CD4-positive, alpha-beta T cell treated with Interferon alpha-2 for 1 hour (primary cell): ENCODE measurements at places on chromosomes 4 and X.

DNA sequence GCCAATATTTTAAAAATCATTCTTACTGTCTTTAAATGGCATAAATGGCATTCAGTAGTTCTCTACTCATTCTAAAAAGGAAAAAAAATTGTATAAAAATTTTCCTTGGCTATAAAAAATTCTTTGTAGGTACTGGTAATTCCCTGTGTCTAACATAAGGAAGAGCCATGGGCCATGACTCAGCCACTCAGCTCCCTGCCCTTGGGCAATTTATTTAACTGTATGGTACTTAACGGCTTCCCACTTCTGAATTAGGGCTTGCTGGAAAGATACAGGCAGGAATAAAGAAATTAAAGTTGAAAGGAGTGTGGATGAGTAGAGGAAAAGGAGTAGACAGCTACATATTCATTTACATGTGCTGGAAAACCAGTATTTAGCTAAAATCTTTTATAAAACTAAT, 30.6 kb downstream of the ABHD18 start:
- DNase-seq = no peak

- DNase-seq = peak; percentile 56
Observed at GRCh38 chr4:39045827-39046221, 13.6 kb upstream of the TMEM156 start.

GRCh38 chrX:108712886-108713285, 23.5 kb downstream of the IRS4 start:
- DNase-seq = no peak

DNA sequence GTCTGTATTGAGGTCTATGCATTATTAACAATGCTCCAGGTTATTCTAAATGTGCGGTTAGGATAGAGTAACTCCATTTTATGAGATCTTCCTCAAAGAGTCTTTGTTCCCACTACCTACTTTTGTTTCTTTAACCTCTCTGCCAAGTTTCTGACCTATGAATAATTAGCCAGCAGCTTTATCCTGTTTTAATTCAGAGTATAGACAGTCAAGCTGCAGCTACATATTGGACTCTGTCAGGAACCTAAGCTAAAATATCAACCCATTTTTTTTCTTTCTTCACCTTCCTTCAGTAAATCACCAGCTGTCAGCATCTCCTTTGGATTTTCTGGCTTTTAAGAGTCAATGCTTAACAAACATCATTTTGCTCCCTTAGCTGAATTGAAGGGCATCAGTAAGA, 72.3 kb downstream of the TMEM47 start:
- DNase-seq = no peak

DNA sequence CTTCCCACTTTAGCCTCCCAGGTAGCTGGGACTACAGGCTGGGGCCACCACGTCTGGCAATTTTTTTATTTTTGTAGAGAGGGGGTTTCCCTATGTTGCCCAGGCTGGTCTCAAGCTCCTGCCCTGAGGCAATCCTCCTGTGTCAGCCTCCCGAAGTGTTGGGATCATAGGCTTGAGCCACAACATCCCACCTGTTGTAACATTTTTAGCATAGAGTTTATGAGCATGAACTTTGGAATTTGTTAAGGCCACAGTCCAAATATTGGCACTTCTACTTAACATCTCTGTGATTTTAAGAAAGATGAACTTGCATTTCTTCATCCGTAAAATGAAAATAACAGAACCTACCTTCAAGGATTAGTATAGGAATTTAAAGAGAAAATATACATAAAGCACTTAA, 445.6 kb downstream of the IQCM start:
- DNase-seq = no peak

- no peak for DNase-seq
Observed at GRCh38 chrX:40265936-40266335, 168.2 kb upstream of the BCOR start.

GRCh38 chr4:17236686-17237085, 275.2 kb downstream of the QDPR start:
- no peak for DNase-seq

DNA sequence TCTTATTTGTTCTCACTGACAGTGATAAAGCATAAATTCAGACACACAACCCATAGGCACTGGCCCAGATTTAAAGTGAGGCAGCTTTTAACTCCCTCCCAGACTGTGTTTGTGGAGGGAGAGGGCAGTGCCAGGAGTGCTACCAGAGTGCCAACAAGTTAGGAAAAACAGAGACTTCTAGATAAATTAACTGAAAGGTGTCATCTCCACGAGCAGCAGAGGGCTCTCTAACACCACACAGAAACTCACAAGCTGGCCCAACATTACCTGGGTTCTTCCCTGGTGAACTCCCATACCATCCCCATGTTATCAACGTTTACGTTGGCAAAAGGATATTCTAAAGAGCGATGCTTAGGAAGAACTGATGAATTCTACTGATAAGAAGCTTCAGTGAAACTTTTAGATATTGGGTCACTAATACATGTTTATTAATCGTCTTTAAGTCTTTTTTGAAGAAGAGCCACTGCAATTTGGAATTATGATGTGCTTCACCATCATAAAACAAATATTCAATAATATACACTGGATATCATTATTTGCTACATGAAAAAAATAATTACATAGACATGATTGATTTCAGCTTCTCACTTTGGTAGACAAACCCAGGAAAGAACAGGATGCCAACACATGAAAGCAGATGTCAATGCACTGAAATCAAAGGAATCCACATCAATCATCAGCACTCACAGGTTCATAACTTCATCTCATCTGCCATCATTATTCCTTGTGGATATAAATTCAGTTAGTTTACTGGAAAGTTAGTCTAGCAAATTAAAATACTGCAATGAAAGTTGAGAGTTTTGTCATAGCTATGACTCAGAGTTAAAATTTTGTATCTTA, 121.2 kb upstream of the NAP1L5 start:
- peak; percentile 18 for DNase-seq

DNA sequence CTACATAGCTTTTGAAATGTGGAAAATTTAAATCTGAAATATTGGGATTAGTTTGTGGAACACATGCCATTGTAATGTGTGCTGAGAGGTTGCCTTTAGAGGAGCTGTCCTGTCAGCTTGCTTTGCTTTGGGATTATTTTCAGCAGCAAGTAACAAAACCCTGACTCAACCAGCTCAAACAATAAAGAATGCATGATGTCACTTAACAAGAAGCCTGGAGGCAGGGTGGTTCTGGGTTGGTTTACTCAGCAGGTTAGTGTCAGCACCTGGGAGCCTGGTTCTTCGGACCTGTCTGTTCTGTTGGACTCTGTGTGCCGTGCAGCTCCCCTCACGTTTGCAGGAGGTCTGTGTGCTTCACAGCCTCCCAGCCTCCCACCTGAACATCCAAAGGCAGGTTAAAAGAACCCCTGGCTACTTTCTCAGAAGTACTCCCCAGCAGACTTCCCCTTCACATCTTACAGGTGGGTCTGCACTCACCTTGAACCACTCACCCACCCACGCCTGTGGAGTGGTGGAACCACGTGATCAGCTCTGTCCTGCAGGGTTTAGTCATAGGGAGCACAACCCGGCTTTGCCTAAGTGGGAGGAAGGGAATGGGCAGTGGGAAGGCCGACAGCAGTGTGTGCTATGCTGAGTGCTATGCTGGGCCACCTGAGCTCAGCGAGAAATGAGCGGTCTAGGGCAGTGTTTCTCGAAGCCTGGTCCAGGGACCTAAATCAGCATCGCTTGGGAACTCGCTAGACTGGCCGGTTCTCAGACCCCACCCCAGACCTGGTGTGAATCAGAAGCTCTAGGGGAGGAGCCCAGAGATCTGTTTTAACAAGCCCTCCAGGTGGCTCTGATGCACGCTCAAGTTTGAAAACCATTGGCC, 20.4 kb downstream of the TMEM131L start:
- DNase-seq = no peak

- DNase-seq = no peak
Observed at GRCh38 chr4:1792832-1793495, at the start of gene FGFR3. Gene FGFR3 (plus strand): TSS chr4:1793293. CDS start chr4:1793935, 642 bp downstream.

GRCh38 chrX:68870357-68870756, 41.5 kb downstream of the EFNB1 start:
- no peak for DNase-seq

GRCh38 chr4:8470451-8471024, 30.0 kb downstream of the TRMT44 start:
- DNase-seq = no peak

DNA sequence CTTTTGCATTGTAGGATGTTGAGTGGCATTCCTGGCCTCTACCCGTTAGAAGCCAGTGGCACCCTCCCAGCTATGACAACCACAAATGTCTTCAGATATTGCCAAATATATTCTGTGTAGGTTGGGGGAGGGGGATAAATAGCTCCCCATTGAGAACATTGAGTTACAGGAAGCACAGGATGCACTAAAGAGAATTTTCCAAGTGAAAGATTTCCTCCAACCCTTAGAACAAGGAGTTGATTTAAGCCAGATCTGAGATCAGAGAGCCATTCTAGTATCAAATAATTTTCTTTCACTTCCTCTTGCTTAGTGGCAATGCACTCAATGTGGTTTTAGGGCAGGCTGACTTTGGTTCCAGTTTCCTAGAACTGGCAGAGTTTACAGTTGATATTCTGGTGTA, 436.6 kb downstream of the C4orf33 start:
- no peak for DNase-seq

DNA sequence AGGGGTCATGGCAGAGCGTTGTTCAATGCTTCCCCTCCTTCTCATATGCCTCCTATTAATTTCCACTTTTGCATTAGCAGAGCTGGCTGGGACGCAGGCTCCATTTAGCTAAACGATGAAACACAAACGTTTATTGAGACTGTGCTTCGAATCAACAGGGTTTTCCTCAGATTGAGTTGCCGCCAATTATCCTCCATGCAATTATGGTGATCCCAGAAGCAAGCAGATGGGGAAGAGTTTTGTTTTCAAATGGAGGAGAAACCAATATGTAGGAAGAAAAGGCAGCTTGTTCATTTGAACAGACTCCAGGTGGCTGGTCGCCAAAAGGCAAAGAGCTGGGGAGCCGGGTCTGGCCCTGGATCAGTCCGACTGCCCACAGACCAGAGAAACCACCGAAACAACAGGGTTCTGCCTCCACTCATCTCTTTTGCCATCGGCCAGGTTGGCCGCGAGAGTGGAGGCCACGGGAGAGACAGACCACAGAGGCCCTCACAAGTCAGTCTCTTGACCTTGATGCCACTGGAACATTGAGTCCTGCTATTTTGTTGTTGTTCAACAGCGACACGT, 184.8 kb downstream of the GBA3 start:
- no peak for DNase-seq

- no peak for DNase-seq
Observed at GRCh38 chrX:15165832-15166231, 104.1 kb downstream of the ASB9 start.

- no peak for DNase-seq
Observed at GRCh38 chr4:186854256-186854655, 130.6 kb upstream of the FAT1 start.

DNA sequence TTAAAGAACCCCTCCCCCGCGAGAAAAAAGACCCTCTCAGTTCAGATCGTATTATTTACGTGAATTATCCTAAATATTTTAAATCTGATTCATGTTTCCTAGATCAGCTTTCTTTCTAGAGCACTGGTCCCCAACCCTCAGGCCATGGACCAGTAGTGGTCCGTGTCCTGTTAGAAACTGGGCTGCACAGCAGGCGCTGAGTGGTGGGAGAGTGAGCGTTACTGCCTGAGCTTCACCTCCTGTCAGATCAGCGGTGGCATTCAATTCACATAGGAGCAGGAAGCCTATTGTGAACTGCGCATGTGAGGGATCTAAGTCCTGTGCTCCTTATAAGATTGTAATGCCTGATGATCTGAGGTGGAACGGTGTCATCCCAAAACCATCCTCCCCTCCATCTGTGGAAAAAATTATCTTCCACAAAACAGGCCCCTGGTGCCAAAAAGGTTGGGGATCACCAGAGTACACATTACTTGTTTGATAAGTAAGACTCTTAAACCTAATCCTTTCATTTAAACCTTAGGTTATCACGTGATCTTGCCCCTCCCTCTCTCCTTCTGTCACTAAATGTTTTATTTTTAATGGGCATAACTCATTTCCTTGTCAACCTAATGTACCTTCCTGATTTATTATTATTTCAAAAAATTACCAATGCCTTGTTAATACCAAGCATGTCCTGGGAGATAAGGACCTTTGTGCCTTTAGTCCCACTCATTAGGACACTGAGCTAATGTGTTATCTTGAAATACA, 442.9 kb downstream of the TLL1 start:
- no peak for DNase-seq

GRCh38 chrX:135596495-135596894, 76.0 kb downstream of the INTS6L start:
- peak; percentile 15 for DNase-seq

DNA sequence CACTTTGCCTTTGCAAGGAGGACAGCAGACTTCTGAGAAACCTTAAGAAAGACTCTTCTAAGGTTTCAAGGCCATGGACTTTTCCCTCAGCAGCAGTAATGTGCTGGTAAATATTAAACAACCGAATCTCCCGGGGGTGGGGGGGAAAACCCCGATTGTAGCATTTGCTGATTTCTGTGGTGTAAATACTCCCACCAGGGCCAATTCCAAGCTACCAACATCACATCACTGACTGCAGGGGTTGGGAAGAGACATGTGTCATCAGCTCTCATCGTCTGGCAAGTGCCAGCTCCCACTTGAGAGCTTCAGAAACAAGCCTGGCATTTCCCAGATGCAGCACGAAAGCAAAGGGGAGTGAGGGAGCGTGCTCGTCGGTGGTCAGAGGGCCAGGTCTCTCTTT, 101.2 kb downstream of the BCOR start:
- no peak for DNase-seq

- DNase-seq = no peak
Observed at GRCh38 chr4:115259642-115260041, 146.2 kb upstream of the NDST4 start.

DNA sequence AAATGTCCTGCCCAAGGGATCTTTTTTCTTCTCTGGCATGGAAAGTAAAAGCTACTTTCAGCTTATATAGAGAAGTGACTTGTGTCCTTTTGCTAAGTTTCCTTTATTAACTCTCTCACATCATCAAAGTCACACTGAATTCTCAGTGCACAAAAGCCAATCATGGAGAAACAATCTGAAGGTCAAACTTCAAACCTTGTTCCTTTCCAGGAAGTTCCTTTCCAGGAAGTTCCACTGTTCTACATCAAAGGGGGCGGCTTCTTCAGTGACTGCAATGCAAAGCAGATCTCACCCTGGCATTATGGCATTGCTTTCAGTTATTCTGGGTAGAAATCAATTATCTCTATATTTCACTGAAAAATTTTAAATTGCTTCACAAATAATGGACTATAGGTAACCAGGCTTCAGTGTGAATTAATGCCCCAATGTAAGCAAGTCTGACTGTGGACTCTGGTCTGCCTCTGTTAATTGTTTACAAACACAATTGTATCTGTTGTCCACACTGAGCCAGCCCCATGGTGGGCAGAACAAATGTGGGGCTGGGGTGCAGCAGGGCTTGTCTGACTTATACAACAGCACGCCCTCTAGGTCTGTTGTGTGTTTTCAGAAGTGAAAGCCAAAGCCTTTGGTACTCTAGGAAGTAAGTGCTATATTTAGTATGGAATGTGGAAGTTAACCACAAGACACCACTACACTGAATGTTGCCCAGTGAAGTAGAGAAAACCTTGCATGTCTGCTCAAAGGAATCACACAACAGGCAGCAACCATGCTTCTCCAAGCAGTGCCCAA, 98.8 kb downstream of the CDS1 start:
- DNase-seq = no peak
